Endothelial cell of coronary artery (primary cell): ENCODE measurements at places on chromosomes 7 and 10. TPM values are rescaled to one million over a fixed set of nuclear protein-coding genes. Genes with fewer than 3 reads are reported as not detected.

ENTPD1 gene
- total RNA-seq: 2.1 and 3.3 TPM in 2 replicates

STAG3 gene
- total RNA-seq: 0.09 and 0.19 TPM in 2 replicates

PIK3CG gene
- 6.4 and 7.2 TPM in 2 replicates for total RNA-seq

UCN3 gene
- total RNA-seq: not detected in 2 replicates

LHPP gene
- 5.6 and 5.8 TPM in 2 replicates for total RNA-seq

PDE1C gene
- total RNA-seq: 0.38 and 0.54 TPM in 2 replicates

CHN2 gene
- under 0.01 and 0.56 TPM in 2 replicates for total RNA-seq

ERLIN1 gene
- total RNA-seq: 43.9 and 47.7 TPM in 2 replicates

PTCD1 gene
- total RNA-seq: 4.0 and 5.9 TPM in 2 replicates

EIF4EBP2 gene
- 15.4 and 16.3 TPM in 2 replicates for total RNA-seq

UNC5B gene
- total RNA-seq: 16.5 and 23.7 TPM in 2 replicates

GIMAP7 gene
- 16.2 and 41.9 TPM in 2 replicates for total RNA-seq

PIK3AP1 gene
- total RNA-seq: under 0.01 and 0.18 TPM in 2 replicates

AGAP3 gene
- total RNA-seq: 50.9 and 52.5 TPM in 2 replicates

ANKRD30A gene
- not detected in 2 replicates for total RNA-seq

ACTL6B gene
- total RNA-seq: not detected in 2 replicates

FGFBP3 gene
- total RNA-seq: 0.09 and 0.19 TPM in 2 replicates

PNLIPRP1 gene
- not detected in 2 replicates for total RNA-seq

CTNNA3 gene
- total RNA-seq: not detected in 2 replicates

CPA1 gene
- total RNA-seq: not detected in 2 replicates

SEMA4G gene
- 0.63 and 0.94 TPM in 2 replicates for total RNA-seq

ERVW-1 gene
- total RNA-seq: not detected in 2 replicates

PLA2G12B gene
- not detected in 2 replicates for total RNA-seq

UNCX gene
- total RNA-seq: not detected in 2 replicates

CYP2C9 gene
- not detected in 2 replicates for total RNA-seq

FFAR4 gene
- not detected in 2 replicates for total RNA-seq

LLCFC1 gene
- total RNA-seq: not detected in 2 replicates

GSDME gene
- total RNA-seq: 37.7 and 45.8 TPM in 2 replicates

SAP25 gene
- total RNA-seq: not detected in 2 replicates

OR2A5 gene
- total RNA-seq: not detected in 2 replicates

BICC1 gene
- total RNA-seq: 0.45 and 8.1 TPM in 2 replicates

DYNC1I1 gene
- 0.28 and 0.54 TPM in 2 replicates for total RNA-seq

ACBD5 gene
- 18.7 and 19.2 TPM in 2 replicates for total RNA-seq

EXOC6 gene
- total RNA-seq: 144 and 152 TPM in 2 replicates

TMEM178B gene
- total RNA-seq: 0.75 TPM in 1 of 2 replicates, not detected in the other

PRKCQ gene
- total RNA-seq: 0.75 and 0.81 TPM in 2 replicates

IRF5 gene
- total RNA-seq: 0.28 and 0.36 TPM in 2 replicates

ADRB1 gene
- total RNA-seq: not detected in 2 replicates

FBH1 gene
- total RNA-seq: 115 and 127 TPM in 2 replicates

GPR22 gene
- total RNA-seq: not detected in 2 replicates

EBLN1 gene
- not detected in 2 replicates for total RNA-seq

CDHR1 gene
- not detected in 2 replicates for total RNA-seq

TMEM270 gene
- total RNA-seq: not detected in 2 replicates

SUN3 gene
- total RNA-seq: not detected in 2 replicates

MEST gene
- total RNA-seq: 8.3 and 52.8 TPM in 2 replicates

ZNF467 gene
- 2.6 and 3.8 TPM in 2 replicates for total RNA-seq

GIMAP6 gene
- total RNA-seq: 73.6 and 150 TPM in 2 replicates

MYO1G gene
- total RNA-seq: under 0.01 and 0.09 TPM in 2 replicates

AVPI1 gene
- total RNA-seq: 1.6 and 2.2 TPM in 2 replicates

PRKAR2B gene
- 32.2 and 61.7 TPM in 2 replicates for total RNA-seq

IGF2BP3 gene
- total RNA-seq: 58.2 and 110 TPM in 2 replicates

DLX6 gene
- not detected in 2 replicates for total RNA-seq
